C1 segment of cervical spinal cord (tissue), 14 donors: ENCODE measurements at places on chromosomes 13 and 19.

GRCh38 chr13:39023761-39024160, 14.1 kb downstream of the PROSER1 start:
- no peak for DNase-seq

GRCh38 chr13:61777271-61777670, 361.6 kb upstream of the PCDH20 start:
- DNase-seq, result no peak

GRCh38 chr19:42553292-42554045, 25.2 kb upstream of the CEACAM1 start:
- no peak for DNase-seq

- DNase-seq, result no peak
Observed at GRCh38 chr19:3184847-3185460, 776 bp upstream of the NCLN start.

GRCh38 chr19:47230054-47230920, 712 bp downstream of the BBC3 start:
- DNase-seq, result peak; percentile 64

GRCh38 chr19:15419413-15420025, 731 bp upstream of the AKAP8L start:
- no peak for DNase-seq

- no peak for DNase-seq
Observed at GRCh38 chr13:89066868-89067466, 1395.8 kb downstream of the SLITRK5 start.

DNA sequence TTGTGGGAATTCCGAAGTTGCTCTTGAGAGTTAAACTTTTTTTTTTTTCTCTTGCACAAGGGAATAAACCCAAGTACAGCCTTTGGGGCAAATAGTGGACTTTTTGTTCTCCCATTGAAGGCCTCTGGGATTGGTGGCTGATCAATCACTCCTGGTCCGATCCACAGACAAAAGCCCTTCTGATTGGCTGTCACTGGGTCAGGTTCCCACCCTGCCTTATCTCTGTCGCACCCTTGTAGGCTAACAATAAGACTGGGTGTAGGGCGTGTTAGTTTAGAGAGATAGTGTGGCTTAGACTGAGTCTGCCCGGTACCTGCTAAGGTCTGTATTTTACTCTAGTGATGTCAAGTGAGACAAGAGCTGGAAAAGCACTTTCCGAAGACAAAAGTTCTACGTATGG, 380.8 kb downstream of the NDFIP2 start:
- no peak for DNase-seq

GRCh38 chr13:40205771-40206240, 460.6 kb downstream of the FOXO1 start:
- DNase-seq, result no peak

DNA sequence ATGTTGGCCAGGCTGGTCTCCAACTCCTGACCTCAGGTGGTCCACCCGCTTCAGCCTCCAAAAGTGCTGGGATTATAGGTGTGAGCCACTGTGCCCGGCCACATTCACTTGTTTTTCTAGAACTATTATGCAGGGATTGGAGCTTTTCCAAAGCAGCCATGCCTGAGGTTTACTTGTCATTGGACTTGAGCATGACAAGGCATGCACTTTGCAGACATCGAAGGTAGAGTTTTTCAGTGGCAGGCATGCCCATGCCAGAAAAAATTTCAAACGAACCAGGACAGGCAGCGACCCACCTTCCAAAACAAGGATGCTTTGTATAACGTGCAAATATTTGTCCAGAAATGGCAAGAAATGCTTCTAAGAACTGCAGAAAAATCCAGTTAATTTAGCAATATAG, 17.7 kb downstream of the PNMA8A start:
- DNase-seq, result no peak

DNA sequence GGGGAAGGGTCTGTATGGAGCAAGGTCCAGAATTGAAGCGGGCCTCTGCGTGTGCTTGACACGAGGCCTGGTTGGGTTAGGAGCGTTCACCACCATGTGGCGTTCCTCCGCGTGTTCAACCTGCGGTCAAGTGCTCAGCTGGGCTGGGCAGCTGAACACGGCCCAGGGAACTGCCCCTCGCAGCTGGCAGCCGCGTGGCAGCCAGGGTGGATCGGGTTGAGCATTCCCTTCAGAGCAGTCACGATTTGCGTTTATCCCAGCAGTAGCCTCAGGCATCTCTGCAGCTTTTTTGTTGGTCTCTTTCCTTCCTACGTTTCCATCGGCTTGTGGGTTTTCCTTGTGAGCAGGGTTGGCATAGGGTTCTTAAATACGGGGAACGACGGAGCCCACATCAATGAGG, 28.7 kb upstream of the F2RL3 start:
- DNase-seq, result no peak

DNA sequence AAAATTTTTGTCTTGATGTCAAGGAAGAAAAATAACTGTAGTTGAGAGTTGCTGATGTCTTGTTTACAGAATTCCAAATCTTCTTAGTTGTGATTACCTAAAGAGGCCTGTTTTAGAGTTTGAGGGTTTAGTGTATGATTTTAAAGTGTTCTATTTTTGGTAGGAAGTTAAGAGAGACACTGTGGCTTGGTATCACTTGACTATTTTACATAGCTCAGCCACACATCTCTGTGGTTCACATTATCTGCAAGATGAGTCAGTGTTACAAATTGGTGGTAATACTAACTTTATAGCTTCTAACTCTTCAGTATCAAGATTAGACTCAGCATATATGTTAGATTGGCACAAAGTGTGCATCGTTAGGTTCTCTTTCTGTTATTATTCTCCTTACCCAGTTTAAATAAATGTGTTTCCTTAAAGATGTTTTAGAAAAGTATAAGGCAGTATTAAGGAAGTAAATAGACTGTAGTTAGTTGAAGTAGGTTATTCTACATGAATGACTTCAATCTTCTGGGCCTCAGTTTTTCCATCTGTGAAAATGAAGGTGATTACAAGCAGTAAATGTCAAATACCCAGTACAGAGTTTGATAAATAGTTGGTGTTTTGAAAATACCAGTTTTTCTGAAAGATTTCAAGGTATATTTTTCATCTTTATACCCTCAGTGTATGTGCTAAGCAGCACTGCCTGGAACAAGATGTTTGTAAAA, 33.4 kb downstream of the COG6 start:
- DNase-seq, result no peak

DNA sequence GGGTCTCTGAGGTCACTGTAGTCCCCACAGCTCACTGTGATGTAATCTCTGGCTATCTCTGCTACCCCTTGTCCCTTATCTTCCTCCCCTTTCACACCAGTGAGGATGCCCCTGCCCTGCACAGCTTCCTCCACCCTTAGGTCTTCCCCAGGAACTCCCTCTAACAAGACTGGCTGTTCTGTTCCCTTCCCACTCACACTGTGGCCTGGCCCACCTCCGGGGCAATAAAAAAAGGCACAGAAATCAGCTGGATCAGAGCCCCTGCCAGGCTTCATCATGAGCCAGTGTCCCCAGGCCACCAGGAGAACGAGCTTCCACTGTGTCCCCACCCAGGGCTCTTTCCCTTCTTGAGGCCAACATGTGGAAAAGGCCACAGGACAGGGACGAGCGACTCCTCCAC, 4.6 kb downstream of the CEACAM3 start:
- no peak for DNase-seq

GRCh38 chr13:99894105-99894839, 77.3 kb downstream of the ZIC5 start:
- DNase-seq, result no peak

- no peak for DNase-seq
Observed at GRCh38 chr13:73079359-73079758, 20.6 kb downstream of the KLF5 start.

DNA sequence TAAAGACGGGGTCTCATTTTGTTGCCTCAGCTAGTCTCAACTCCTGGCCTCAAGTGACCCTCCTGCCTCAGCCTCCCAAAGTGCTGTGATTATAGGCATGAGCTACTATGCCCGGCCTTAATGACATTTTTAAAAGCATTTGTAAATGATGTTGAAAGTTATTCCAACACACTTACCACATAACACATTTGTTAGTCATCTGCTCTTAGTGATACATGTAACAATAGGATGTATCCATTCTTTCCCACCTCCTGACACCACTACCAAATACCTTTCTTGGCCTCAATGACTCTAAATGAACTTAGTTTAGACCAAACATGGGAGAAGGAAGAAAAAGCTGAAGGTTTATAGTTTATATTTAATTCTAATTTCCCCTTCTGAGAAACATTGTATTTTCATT, 59.8 kb upstream of the MEDAG start:
- no peak for DNase-seq

GRCh38 chr13:110677731-110678545, 28.0 kb downstream of the CARS2 start:
- DNase-seq, result no peak

DNA sequence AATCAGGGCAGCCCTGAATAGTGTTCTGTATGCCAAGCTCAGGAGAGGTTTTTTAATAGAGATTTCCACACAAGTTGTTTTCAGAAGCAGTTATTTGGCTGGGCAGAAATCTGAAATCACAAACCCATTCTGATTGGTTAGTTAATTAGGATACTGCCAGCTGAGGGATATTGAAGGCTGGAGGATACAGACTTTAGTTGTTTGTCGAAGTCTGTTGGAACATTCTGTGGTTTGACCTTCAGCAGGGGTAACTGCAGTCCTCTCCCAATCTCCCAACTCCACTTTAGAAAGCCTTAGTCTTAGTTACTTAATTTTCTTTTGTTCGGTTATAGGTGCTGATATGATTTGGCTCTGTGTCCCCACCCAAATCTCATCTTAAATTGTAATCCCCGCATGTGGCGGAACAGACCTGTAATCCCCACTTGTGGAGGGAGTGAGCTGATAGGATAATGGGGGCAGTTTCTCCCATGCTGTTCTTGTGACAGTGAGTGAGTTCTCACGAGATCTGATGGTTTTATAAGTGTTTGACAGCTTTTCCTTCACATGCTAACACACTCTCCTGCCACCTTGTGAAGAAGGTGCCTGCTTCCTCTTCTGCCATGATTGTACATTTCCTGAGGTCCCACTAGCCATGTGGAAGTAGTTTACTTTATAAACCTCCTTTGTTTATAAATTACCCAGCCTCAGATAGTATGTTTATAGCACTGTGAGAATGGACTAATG, 169.2 kb downstream of the GPC5 start:
- DNase-seq, result no peak

- DNase-seq, result no peak
Observed at GRCh38 chr19:7069904-7070226, 362 bp downstream of the ZNF557 start.

DNA sequence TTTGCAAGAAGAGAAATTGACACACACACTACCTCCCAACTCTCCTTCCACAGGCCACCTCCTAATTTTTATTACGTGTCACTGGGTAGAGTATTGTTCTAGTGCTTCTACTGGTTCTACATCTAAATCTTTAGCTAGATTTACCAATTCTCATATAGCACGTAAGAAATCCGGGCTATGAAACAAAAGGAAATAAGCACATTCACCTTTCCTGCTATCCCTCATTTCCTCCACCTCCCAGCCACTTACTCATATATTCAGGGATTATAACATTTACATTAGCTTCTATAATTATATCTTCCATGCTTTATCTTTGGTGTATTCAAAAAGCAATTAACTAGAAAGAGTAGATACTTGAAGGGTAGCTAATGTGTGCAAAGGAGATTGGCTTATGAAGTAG, 39.7 kb downstream of the USP12 start:
- DNase-seq, result no peak

GRCh38 chr13:34129436-34129835, 311.5 kb downstream of the RFC3 start:
- no peak for DNase-seq

DNA sequence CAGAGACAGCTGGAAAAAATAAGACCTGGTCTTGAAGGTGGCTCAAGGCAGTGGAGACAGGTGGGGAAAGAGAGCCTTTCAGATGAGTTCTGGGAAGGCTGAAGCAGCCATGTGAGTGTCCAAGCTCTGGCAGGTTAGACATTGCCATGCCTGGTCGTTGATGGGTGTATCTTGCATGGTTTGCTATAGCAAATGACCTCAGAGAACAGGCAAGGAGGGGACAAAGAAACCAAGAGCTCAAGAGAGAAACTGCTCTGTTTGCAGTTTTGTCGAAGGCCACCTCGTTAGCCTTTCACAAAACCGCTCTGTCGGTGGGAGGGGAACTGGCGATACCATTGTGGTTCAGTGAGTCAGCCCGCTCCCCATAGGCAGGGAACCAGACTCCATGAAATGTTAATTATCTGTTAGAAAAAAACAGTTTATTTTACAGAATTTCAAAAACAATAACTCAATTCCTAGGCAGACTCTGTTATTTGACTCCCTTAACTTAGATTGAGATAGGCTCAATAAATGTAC, 82.8 kb upstream of the ARGLU1 start:
- no peak for DNase-seq

DNA sequence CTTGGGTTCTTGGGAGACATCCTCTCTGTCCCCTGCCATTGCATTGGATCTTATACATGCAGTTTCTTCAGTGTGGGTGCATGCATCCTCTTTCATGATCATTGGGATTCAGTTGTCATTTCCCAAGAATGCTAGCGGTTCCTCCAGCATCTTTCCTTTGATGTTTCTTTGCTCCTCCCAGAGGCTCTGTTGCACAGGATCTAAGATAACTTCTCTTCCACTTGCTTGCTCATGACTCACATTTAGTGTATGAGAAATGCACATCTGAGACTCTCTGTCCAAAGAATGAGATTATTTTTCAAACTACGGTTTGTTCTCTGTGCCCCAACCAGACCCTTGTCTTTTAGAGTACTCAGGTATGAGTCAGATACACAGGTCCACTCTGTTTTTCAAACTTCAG, 197.1 kb downstream of the NDFIP2 start:
- DNase-seq, result no peak

DNA sequence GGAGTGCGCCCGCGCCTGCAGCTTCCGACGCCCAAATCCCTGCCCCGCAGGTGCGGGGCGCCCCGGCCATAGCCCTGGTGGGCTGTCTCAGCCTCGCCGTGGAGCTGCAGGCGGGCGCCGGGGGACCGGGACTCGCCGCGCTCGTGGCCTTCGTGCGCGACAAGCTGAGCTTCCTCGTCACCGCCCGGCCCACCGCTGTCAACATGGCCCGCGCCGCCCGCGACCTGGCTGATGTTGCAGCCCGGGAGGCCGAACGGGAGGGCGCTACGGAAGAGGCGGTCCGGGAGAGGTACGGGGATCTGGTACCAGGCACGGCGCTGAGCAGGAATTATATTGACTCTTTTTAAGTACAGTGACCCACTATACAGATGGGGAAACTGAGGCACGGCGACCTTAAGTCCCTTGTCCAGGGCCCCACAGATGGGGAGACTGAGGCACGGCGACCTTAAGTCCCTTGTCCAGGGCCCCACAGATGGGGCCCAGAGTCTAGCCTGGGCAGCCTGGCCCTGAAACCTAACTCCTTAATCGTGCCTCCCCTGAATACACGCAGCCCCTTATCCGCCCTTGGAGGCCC, 586 bp downstream of the MRI1 start:
- no peak for DNase-seq

GRCh38 chr19:39446365-39447084, 1.1 kb downstream of the SUPT5H start:
- DNase-seq, result no peak
